ENCODE measurements at places on chromosomes 3 and 15.

DNA sequence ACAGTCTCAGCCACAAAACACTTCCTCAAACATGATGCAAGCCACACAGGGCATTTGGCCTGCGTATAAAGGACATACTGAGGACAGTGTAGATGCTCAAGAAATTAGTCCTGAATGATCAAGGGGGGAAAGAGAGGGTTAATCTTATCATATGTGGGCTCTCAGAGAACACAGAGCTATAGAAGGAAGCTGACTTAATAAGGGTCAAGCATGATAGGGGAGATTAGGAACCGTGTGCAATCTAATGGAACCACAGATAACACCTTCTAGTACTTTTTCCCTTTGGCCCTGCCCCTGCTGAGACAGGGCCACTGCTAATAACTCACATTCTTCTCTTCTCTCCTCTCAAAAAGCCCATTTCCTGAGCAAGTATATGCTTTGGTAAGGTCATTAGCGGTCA, 114.1 kb upstream of the ADAMTS9 start:
- no peak for DNase-seq

DNA sequence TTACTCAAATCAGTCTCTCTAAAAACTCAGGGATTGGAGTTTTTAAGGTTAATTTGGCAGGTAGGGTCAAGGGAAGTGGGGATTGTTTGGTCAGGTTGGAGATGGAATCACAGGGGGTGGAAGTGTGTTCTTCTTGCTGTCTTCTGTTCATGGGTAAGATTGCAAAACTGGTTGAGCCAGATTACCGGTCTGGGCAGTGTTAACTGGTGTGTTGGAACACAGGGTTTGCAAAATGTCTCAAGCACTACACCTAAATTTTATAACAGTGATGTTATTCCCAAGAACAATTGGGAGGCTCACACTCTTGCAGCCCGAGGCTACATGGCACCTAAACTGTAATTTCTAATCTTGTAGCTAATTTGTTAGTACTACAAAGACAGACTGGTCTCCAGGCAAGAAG, 425.4 kb downstream of the PLOD2 start:
- DNase-seq, result no peak

- DNase-seq, result no peak
These were observed 86.4 kb downstream of the SYNPR start for GRCh38 chr3:63364495-63364894.

DNA sequence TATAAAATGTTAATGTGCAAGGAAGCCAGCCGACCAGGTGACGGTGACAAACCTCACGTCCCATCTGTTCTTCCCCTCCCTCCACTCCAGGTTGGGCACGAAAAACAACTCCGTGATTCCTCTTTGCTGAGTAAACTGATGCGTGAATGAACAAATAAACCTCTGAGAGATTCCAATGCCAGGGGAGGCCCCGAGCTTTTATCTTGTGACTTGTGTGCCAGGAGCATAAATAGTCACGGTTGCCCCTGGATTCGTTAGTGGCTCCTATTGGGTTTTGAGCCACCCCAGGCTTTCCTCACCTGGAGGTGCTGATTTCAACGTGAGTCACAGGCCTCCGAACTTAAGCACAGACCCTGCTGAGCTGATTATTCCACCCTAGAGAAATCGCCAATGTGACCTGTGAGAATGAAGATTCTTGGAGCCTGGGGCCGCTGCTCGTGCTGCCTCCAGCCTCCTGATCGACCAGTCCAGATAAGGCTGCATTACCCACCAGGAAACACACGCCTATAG, 119.2 kb downstream of the SHQ1 start:
- DNase-seq, result no peak

DNA sequence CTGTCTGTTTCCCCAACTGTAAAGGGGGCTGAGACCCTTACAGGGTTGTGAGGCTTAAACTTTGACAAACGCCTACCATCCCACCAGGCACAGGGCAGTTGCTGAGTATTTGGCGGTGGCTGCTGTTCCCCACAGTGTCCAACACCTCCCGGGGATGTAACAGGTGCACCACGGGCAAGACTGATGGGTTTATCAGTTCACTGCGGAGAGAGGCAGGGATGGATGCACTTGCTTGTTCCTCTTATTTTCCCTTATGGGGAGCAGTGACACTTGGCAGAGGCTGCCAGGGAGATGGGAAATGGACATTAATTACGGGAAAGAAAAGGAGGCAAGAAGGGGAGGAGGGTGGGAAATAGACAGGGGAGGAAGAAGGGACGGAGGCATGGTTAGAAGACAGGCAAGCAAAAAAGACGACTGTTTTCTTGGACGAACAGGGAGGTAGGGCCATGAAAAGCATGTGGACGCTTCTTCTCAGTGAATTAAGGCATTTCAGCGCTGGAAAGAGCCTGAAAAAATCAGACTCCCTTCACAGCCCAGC, 16.6 kb upstream of the ADIPOQ start:
- no peak for DNase-seq

GRCh38 chr3:53633197-53633787, 138.9 kb downstream of the CACNA1D start:
- DNase-seq, result no peak

GRCh38 chr3:125461896-125462295, 58.1 kb downstream of the SNX4 start:
- DNase-seq, result no peak

DNA sequence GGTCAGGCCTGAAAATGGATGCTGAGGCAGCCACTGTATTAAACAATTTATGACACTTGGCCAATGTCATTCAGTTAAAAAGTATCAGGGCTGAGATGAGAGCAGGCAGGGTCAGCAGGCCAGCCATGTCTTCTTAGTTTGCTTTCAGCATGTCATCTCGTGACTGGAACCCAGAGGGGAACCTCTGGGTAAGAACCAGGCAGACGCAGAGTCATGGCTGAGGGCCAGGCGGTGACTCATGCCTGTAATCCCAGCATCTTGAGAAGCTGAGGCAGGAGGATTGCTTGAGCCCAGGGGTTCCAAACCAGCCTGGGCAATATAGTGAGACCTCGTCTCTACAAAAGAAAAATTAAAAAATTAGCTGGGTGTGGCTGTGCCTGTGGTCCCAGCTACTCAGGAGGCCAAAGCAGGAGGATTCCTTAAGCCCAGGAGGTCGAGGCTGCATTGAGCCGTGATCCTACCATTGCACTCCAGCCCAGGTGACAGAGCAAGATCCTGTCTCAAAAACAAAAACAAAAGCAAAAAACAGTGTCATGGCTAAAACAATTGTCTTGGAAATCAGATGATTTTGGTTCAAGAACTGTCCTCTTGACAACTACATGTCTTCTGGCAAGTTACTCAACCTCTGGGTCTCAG, 11.7 kb downstream of the BCL2L10 start:
- DNase-seq, result peak; percentile 87

DNA sequence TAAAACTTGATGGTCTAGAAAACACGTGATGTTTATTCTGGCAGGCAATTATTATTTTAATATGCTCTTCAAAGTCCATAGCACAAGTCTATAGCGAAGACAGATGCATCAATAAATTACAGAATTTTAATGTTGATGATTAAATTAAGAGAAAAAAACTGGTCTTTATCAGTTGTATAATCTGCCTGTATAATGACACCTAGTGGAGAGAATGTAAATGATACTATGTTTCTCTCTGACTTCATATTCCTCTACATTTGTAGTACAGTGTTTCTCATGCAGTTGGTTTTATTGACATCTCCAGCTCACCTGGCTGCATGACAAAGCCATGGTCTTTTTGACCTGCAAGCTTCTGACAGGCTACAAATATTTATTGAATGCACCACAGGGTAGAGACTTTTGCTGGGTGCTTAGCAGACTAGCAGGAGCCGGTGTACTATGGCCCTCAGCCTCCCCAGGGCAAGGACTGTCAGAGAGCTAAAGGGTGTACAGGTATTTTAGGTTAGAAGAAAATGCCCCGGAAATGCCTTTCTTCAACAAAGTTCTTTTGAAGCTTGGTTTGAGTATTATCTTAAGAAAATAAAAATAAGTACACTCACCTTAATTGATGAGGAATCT, 289.9 kb downstream of the GAP43 start:
- DNase-seq, result peak; percentile 22

DNA sequence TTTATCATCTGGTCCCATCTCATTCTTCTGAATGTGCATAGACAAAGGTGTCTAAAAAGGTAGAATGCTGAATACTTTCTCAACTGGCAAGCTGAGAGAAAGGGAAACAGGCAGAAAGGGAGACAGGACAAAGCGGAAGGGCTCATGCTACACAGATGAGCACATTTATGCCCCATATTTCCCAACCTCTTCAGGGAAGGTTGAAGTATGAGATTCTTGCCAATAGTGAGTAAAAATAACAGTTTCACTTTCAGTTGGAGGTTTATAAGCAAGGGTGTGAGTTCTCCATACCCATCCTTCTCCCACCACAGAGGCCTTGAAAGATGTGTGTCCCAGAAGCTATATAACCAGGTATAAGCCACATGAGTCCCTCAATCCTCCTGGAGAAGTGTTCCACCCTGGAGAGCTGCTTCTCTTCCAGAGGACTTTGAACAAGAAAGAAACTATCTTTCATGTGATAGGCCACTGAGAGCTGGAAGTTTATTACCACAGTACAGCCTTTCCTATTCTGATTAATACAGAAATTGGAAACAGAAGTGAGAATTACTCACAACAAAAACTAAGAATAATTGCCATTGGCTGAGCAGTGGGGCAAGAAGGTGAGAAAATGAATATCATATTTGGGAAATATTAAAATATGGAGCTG, 709.4 kb upstream of the NR2F2 start:
- no peak for DNase-seq

GRCh38 chr3:15753056-15753710, 44.6 kb downstream of the ANKRD28 start:
- no peak for DNase-seq

DNA sequence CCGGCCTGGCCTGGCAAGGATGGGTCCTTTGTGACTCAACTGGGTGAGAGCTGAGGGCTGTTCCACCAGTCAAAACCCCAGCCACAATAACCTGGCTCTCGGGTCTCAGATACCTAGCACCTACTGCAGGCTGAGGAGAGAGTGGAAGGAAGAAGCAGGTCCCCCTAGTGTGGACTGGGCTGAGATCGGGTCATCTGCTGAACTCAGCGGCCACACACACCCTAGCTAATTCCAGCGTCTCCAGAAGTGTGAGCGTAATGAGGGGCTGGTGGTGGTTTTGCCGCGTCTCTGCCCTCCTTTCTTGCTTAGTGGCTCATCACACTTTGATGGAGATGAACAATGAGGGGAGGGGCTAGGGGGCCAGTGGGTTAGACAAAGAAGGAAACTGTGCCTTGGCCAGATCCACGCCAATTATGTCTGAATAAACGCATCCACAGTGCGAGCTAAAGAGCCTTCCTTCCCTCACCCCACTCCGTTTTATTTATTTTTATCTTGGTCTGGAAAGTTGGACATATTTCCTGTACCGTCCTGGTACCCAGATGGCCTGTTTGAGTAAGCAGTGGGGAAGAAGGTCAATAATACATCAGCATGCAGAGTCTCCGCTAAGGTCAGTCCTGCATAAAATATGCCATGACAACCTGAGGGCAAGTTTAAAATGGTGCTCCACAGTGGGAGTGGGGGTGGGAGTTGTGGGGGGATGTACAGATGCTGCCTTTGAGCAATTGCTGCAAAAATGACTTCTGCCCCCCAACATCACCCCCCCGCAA, 370.0 kb downstream of the WDR72 start:
- DNase-seq, result no peak

DNA sequence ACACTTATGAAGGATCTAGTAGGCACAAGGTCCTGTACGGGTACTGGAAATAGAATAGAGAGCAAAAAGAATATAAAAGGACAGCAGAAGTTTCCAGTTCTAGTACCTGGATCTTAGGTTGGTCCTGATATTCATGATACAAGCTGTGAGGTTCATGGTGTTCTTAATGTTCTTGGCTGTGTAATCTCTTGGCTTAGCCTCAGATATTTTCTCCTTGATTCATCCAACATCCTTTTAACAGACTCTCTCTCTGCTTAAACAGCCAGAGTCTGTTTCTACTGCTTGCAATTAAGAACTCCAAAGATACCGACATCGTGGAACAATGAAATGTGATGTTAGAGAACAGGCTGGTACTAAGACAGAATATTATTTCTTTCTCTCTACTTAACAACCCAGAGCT, 49.9 kb downstream of the CNTN3 start:
- DNase-seq, result no peak

GRCh38 chr3:150545419-150546225, 674 bp downstream of the SERP1 start:
- DNase-seq, result no peak

GRCh38 chr3:63538919-63539318, 113.6 kb upstream of the SNTN start:
- DNase-seq, result no peak

DNA sequence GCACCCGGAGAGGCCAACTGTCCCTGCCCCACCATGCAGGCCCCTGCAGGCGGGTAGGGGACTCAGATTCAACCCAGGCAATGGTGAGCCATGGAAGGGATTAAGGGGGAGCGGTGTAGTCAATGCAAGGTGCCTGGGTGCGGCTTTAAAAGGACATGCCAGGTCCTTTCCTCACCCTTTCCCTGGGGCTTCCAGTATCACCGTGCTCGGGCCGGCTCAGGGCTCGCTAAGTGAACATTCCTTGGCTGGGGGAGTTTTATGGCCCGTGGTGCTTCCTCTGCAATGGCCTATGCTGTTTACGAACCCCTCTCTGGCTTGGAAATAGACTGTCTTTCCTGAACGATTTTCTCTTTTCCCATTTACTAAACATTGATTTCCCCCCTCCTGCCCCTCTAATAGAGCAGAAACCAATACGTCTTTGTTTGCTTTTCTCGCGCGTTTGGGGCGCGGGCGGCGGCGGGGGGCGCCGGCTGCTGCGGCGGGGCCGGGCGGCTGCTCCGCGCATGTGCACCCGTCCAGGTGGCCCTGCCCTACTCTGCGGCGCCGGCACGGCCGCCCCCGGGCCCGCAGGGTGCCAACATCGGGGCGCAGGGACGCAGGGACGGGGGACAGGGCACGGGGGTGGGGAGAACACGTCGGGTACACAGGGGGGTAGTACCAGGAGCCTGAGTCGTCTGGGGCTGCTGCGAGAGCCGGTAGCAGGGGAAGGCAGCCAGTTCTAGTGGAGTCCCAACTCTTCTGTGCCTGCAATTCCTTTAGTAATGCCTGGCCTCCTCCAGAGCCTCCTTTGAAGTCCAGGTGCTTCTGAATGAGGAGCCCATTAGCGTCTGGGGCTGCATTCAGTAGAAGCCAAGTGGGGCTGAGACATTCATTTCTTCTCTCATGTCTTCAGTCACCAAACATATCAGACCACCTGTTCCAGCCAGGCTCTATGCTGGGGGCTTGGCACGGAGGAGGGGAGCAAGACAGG, 26.9 kb upstream of the CACNA2D2 start:
- no peak for DNase-seq

- DNase-seq, result no peak
These were observed 385.4 kb downstream of the MFSD1 start for GRCh38 chr3:159187232-159187631.

DNA sequence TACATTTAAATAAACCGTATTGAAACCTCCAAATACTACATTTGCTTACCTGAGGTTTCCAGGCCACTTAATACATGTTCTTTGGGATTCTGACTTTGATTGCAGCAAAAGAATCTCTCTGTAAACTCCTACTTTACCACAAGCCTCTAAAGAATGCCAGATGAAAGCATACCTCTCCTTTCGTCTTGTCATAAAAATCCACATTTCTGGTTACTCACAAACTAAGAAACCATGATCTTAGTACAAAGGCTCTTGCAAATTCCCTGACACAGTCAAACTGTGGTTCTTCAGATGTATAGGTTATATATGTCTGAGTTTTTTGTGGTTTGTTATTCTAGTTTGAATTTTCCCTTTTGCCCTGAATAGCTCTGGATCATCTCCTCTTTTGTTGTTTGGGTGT, 188.4 kb downstream of the RAP2B start:
- peak; percentile 83 for DNase-seq

Measured in RCC 7860 (cell line).